ENCODE measurements at places on chromosomes 4 and X.

- no peak for DNase-seq
These were observed 77.1 kb upstream of the LSM6 start for GRCh38 chr4:146098397-146098796.

DNA sequence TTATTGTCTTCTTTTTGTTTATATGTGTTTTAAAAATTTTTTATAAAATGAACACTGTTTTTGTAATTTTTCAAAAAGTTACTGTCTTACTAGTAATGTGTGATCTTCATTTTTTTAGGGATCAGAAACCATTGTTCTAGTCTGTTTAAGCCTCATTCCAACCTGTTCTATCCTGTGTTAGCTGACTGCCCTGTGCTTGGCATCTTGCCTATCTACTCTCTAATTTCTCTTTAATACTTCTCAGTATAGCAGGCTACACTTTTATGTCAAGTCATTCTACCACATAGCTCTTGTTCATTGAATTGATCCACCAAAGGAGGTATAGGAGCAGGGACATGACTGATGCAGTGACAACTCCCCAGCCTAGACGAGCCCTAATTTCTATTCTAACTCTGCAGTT, 70.2 kb upstream of the PLS3 start:
- DNase-seq: no peak

DNA sequence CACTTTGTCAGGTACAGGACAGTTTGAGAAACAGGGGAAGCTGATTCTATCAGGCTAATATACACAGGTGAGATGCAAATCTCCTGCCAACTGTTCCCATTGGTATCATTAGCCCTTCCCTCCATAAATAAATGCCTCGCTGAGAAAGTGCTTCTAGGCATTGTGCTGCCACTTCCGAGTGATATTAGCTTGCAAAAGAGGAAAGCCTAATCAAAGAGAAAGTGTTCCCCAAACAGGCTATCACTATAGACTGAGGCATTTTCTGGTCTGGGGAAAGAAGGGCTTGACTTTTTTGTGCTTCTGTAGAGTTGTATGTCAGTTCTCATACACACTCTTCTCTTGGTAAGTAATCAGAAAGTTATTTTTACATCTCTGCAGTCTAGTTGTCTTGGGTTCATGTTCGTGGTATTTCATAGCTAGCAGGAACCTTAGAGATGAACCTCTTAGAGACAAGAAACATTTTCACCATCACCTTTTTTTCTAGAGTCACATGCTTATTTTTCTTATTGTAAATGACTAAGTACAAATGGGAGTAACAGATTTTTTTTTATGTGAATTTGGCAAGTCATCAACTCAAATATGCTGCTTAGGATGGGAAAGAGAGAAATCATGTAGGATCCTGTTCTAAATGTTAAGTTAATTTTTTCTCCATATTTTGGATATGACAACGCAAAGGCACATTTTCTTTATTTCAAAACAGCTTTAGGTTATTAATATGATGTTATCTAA, 1009.8 kb downstream of the ADGRL3 start:
- DNase-seq: no peak

- DNase-seq: no peak
These were observed 40.2 kb upstream of the ZNF81 start for GRCh38 chrX:47796433-47796906.

DNA sequence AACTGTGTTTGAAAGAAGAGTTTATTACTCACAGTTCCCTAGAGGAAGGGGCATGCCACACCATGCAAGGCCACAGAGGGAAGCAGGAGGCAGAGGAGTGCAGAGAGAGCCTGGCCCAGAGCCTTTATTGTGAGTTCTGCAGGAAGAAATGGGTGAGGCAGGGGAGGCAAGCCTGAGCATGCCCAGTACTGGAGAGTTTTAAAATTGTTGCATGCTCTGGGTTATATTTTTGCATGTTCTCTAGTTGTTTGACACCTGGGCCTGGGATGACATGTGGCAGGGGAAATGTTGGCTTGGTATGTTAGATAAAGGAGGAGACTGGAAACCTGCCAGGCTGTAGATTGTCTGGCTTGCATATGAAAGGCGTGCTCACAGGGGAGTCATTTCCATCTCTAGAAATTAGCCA, 19.7 kb upstream of the CRMP1 start:
- DNase-seq: no peak

- DNase-seq: no peak
These were observed 183.0 kb downstream of the LDB2 start for GRCh38 chr4:16715482-16715881.

GRCh38 chrX:130799393-130799792, 103.6 kb downstream of the ENOX2 start:
- no peak for DNase-seq

DNA sequence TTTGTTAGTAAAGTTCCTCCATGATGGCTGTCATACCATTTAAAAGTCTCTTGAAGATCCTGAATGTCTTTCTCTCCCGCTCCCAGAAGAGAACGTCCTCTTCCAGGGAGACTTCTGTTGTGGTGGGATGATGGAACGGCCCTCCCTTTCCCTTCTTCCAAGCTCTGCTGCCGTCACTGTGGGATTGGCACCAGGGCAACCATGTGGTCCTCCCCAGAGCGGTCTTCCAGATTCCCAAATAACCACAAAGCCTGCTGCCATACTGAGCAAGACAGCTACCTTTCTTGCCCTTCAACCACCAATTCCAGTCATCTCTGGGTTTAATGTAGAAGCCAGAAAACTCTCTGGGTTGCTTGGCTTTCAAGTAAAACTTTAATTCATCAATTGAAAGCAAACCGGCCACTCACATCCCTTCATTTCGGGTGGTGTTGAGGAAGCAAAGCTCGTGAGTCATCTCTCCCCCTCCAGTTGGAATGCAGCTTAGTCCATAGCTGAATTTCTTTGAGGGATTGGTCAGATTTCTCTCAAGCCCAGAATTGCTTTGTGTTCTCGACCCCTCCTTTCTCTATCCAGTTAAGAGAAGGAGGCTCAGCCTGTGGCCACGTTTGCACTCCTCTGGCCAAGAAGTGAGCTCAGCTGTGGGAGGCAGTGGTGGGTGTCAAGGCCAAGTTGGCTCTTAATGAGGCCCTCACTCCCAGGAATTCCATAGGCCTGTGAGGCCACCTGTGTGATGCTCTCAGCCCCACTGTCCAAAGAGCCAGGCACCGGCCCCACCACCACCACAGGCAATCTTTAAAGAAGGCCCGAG, 36.9 kb downstream of the FHDC1 start:
- no peak for DNase-seq

DNA sequence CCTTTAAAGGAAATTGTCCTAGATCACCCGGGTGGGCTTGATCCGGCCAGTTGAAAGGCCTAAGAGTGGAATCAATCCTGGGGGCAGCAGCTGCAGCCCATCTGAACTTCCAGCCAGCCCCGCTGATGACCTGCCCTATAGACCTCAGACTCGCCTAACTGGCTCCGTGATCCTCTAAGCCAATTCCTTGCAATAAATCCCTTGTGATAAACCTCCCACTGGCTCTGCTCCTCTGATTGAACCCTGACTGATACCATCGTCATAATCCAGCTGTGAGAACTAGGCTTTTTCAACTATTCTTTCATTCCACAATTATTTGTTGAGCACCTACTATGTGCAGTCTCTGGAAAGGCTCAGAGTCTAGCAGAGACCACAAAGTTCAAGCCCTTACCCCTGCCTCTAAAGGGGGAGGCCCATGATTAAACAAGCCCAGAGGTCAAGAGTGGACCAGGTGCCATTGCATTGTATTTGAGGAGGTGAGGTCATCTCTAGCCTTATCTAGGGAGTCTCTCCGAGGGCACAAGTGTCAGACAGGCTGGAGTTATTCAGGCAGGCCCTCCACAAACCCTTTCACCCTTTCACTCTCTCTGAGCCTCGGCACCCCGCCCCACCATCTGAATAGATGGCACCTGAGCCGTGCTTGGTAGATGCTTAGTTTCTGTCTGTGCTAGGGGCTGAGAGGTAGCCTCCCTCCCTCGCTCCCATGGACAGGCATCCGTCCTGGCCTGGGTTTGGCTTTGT, 20.5 kb upstream of the GPR78 start:
- no peak for DNase-seq

GRCh38 chrX:40166582-40166981, 68.8 kb upstream of the BCOR start:
- DNase-seq: no peak

DNA sequence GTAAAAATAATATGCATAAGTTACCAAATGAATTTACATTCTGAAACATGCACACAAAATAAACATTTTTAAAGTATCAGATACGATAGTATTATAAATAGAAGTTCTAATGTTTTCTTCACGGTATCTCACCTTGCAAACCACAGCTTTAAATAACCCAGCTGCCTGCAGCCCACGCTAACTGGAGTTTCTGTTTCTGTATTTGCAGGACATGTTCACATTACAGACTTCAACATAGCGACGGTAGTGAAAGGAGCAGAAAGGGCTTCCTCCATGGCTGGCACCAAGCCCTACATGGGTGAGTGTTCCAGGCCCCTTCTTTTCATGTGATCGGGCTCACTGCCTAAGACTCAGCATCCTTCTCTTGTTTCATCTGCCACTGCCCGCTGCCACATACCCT, 291.7 kb downstream of the EVC2 start:
- DNase-seq: no peak

- DNase-seq: no peak
These were observed 16.3 kb downstream of the SLIT2 start for GRCh38 chr4:20268028-20268427.

GRCh38 chrX:101605728-101606127, 12.1 kb downstream of the ARMCX6 start:
- DNase-seq: no peak

DNA sequence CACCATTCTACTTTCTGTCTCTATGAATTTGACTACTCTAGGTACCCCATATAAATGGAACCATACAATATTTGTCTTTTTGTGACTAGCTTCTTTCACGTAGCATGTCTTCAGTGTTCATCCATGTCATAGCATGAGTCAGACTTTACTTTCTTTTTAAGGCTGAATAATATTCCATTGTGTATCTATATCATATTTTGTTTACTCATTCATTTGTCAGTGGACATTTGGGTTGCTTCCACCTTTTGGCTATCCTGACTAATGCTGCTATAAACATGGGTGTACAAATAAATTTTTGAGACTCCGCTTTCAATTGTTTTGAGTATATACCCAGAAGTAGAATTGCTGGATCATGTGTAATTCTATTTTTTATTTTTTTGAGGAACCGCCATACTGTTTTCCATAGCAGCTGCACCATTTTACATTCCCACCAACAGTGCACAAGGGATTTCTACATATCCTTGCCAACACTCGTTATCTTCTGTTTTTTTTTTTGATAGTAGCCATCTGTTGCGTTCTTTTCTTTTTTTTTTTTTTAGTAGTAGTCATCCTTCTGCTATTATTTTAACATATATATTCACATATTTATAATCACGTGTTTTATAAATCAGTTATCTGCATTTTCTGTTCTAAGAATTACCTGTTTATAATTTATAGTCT, 158.0 kb upstream of the MED14 start:
- DNase-seq: no peak

DNA sequence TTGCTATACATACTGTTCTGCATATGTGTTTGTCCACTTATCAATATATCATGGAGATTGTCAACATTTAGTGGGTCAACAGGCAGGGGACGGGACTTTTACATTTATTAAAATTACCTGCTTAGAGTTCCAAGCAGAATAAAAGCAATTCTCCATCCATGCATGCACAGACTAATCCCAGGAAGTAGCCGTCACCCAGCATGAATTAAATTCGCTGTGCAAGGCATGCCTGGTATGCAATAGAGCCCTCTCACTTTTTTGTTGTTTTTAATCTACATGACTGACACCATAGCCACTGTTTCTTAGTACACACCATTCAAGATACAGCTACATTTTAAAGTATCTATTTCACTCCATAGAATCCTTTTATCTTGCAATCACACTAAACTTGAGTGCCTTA, 108.9 kb downstream of the USP46 start:
- DNase-seq: no peak

- DNase-seq: no peak
These were observed 52.9 kb downstream of the SUPT20HL2 start for GRCh38 chrX:24260842-24261550.

DNA sequence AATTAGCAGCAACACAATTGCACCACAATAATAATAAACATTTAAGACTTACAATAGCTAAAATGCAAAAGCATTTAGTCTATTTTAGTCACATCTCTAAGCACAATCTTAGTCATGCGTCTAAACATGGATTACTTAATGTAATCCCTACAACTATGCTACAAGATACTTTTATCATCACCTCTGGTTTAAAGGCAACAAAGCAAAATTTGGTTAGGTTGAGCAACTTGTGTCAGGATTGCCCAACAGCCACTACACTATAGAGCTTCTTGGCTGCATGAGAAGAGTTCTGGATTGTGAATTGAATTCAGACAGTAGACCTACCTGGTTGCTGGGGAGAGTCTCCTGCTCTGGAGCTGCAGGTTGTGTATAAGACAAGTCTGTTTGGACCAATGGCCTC, 146.5 kb upstream of the PUDP start:
- DNase-seq: no peak

DNA sequence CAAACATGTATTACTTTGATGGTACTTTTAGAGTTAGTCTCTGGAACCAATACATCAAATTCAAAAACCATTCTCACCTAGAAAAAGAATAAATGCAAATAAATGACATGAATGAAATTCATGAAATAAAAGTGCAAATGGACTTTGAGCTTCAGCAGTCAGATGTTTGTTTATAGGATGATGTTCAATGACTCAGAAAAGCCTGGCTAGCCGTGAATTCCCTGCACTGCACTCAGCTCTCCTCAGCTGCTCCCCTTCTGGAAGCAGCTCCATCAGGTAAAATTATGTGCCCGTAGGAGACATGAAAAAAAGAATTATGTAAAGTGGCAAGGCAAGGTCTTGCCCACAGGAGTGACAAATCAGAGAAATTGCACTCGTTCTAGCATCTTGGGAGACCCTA, 390.6 kb downstream of the GPM6A start:
- DNase-seq: no peak

- DNase-seq: peak; percentile 55
These were observed 495.4 kb downstream of the PCDH19 start for GRCh38 chrX:99914635-99915034.

GRCh38 chr4:75781305-75781704, 56.9 kb downstream of the USO1 start:
- no peak for DNase-seq

- DNase-seq: no peak
These were observed 44.4 kb downstream of the FIP1L1 start for GRCh38 chr4:53421791-53422190.

DNA sequence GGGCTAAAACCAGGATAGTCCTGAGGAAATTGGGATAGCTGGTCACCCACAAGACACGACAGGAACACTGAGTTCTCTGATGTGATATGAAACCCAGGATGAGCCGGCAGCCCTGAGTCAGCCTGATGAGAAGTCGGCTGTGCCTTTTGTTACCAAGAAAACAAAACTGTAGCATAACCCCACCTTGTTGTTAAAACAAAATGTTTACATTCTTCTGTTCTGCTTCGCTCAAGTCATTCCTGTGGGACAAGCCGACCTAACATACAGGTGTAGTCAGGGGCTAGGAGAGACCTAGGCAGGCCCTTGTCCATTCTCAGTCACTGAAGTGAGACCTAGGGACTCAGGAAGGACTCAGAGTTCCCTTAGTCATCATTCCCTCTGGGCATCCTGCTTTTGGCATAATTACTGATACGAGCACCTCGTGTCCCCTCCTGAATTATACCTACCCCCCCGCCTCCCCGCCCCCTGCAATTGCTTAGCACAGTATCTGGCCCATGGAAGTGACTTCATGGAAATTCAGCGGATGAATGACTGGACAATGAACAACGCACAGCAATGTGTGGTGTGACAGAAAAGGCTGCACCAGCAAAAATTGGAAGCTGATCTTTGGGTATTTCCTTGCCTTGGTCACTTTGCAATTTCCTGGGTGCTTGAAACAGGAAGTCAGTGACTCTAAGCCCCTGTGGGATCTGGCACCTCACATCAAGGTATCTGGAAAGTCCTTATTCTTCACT, 31.9 kb upstream of the TLR2 start:
- DNase-seq: no peak
